ENCODE measurements at places on chromosomes 3 and 15.

GRCh38 chr15:38163658-38164057 lies 89.0 kb upstream of the SPRED1 start:
- no peak for DNase-seq

- no peak for DNase-seq
These were observed 111.2 kb downstream of the ETFA start for GRCh38 chr15:76200083-76200465.

GRCh38 chr3:71423151-71423906 lies 160.2 kb downstream of the FOXP1 start:
- DNase-seq, result no peak

- DNase-seq, result no peak
These were observed 109.9 kb downstream of the DNAJB8 start for GRCh38 chr3:128356822-128357221.

DNA sequence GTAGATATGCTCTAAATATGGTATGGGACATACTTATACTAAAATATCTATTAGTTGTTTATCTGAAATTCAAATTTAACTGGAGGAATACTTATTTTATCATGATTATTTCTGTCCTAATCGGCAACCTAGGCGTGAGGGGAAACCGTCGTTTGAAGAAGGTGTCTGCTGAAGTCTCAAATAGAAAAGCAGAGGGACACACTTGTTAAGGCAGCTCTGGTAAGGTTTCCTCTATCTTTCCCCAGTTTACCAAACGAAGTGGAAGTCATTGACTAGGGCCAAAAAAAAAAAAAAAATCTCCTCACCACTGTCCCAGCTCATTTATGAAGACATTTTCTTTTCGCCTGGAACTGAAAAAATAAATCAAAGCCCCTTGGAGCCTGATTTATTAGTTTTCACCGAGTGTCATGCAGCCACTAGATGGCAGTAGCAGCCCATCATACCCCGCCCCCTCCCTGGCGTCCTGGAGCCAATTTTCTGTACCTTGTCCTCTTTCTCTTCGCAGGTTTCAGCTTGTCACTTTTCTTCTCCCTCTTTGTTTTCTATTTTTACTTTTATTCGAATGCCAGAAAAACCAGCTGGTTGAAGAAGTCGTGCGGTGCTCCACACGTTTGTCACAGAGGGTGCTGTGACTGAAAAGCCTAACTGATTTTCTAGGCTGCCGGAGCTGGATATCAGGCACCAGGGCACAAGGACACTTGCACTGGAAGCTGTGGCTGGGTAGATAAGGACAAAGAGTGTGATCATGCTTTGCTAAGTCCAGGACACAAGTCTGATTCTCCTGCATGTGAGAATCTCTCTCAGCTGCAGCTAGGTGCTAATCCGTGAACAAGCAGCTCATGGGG lies 238.7 kb downstream of the ZPLD1 start:
- DNase-seq, result peak; percentile 36
